ENCODE measurements at places on chromosomes 7 and 10. TPM values are rescaled to one million over a fixed set of nuclear protein-coding genes. Genes with fewer than 3 reads are reported as not detected.
A peak's percentile ranks its signal among the peaks of the same experiment; 100 is the strongest.

DNA sequence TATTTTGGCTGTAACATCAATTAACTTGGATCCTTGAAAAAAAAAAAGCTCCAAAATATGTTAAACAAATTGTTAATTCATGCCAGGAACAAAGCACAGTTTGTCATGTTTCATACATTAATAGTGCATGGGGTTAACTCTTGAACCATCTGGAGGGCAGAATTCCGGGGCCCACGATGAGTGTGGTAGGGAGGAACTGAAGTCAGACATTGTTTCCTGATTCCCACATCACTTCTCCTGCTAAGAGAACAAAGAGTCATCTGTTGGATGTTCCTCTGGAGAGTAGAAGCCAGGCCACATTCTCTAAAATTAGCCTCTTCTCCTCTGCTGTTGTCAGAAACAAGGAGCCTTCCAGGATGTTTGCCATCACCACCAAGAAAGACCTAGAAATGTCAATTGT lies 54.6 kb downstream of the TMEM178B start:
- DNase-seq, result no peak

DNA sequence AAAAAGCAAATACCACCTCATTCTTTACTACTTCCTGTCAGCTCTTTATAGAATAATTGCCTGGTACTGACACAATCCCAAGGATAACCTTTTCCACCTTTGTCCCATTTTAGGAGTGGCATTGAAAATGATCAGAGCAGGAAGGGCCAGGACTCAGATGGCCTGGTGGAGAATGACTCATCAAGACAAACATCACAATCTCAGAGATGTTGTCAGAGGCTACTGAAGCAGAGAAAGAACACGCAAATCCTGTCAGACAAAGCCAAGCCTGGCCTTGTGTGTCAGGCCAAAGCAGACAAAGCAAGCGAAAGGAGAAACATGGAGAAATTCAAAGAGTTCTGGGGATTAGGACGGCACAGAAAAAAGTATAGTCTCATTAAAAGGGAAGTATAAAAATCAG lies 40.9 kb downstream of the NSUN6 start:
- peak; percentile 90 for DNase-seq

- no peak for DNase-seq
Measured at GRCh38 chr7:56107954-56108258, 1.6 kb upstream of the CHCHD2 start.

- DNase-seq, result no peak
Measured at GRCh38 chr10:77872947-77873535, 53.5 kb downstream of the DLG5 start.

GRCh38 chr10:29896053-29896452 lies 163.3 kb downstream of the JCAD start:
- DNase-seq, result no peak

DNA sequence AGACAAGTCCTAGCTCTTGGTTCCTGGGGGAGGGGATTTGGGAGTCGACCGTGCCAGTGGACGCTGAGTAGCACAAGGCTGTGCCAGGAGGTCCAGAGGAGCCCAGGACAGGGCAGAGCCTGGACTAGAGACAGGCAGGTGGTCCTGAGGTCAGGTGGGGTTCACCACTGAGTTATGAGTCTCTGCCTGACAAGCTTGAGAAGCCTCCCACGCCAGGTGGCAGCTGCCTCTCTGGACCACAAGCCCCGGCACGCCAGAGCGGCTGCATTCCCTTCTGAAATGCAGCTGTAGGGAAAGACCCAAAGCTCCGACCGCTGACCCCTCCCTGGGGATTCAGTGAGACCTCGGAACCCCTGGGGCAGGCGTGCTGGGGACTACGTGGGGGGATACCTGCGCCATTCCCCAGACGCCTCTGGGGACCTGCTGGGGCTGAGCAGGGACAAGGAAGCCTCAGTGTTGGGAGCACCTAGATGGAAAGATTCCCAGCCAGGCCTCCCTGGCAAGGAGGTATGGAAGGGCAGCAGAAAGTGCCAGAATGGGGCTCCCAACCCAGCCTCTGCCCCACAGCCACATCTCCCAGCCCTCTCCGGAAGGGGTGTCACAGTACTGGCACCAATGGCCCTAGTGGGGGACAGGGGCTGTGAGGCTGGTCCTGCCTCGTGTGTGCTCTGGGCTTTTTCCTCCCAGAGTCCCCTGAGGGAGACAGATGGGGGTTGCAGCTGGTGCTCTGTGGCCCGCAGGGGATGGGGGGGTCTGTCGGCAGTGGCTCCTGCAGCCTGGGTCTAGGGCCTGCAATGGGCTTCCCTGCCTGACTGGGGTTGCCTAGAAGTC lies 29.0 kb downstream of the PDGFA start:
- DNase-seq, result no peak

GRCh38 chr7:159310457-159311171 lies 165.9 kb upstream of the VIPR2 start:
- no peak for DNase-seq

DNA sequence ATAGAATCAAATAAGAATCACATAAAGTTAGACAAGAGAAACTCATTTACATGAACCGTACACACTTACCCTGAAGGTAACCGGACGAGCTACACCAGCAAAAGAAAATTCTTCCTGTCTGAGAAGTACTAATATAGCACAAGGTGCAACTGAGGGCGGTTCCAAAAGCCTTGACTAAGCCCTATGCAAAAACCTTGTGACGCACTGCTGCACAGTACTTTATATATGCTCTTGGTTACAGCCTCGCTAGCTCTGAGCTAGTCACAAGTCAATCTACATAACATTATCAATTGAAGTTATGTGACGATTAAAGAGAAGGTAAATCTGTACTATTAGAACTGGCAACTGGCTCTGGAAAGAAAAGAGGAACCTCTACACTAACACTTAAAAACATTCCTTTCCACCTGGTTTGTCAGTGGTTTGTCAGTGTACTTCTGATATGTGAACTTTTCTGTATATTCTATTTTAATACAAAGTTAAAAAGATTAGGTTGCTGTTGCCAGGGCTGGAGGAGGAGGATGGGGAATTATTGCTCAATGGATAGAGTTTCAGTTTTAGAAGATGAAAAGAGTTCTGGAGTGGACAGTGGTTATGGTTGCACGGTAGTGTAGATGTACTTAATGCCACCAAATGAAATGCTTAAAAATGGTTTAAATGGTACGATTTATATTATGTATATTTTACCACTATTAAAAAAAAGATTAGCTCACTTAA lies 21.6 kb downstream of the NT5C3A start:
- DNase-seq, result no peak

GRCh38 chr10:102918817-102919245 lies 737 bp downstream of the CNNM2 start:
- DNase-seq, result no peak

DNA sequence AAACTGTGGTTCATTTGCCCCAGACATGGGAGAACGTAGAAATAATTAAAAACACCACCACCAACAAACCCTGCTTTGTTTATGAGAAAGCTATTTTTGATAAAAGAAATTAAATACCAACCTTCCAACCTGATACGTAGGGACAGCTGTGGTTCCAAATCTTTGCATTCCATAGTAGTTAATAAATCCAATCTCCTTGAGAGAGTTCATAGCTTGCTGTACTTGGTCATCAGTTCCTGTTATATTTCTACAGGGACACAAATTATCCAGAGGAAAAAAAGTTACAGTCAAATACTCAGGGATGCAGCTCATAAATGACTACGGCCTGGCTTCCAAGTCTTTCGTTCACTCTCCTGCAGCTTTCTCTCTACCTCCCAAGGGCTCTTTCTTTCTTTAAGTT lies 41.1 kb downstream of the PUS7 start:
- DNase-seq, result no peak

DNA sequence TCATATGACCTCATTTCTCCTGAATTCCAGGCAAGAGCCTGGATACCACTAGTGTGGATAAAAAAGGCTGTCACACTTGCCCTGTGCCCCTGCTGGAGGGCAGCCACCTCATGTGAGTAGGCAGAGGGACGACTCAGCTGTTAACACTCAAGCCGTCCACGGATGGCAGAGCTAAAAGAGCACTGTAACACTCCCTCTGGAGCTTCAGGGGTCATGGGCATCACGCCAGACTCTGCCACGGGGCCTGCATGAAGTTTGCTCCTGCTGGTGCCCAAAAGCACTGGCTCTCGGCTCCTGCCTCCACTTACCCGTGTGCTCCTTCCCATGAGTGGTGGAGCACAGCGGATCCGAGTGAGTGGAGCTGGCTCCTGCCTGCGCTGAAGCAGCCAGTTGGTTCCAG lies 919.8 kb upstream of the C7orf33 start:
- DNase-seq, result no peak

GRCh38 chr7:122902751-122903495 lies 16.7 kb upstream of the CADPS2 start:
- no peak for DNase-seq

- no peak for DNase-seq
Measured at GRCh38 chr10:48476279-48476982, 128.4 kb downstream of the ARHGAP22 start.

- DNase-seq, result peak; percentile 100
Measured at GRCh38 chr10:2111965-2112364, 374.6 kb upstream of the ADARB2 start.

DNA sequence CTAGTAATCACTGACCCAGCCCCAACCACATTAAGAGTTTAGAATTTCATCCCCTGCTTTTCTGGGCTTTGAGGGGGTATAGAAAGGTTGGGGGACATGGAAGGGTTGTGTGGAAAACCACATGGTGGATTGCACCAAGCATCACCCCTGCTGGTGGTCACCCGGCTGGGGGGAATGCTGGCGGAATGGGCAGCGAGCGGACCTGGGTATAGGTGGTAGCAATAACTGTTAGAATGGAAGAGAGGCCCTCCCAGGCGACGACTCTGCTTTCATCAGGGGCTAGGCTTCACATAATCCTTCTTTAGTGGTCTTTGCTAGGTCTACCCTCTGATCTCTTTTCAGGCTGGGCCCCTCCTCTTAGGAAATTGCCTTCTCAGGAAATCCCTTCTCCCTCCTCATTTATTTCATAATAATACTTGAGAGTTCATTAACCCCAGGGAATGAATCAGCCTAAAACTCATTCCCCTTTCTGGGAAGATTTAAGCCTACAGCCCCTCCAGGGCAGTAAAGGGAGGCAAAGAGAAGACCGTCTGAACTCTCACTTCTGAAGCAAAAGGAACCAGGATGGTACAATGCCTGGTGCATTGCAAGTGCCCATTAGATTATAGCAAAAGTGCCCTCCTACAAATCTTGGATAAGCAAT lies 90.7 kb upstream of the LEP start:
- no peak for DNase-seq

OR9A2 gene
- not detected for total RNA-seq

KCNH2 gene
- 1.9 TPM for total RNA-seq

MOGAT3 gene
- total RNA-seq, result not detected

ADIRF gene
- total RNA-seq, result 0.72 TPM

GPR15LG gene
- 1.0 TPM for total RNA-seq

CPA2 gene
- total RNA-seq, result 0.14 TPM

SGCE gene
- 44.6 TPM for total RNA-seq

MBL2 gene
- not detected for total RNA-seq
